ENCODE measurements at places on chromosomes 6 and 20.

GRCh38 chr20:48275286-48276020, 490.2 kb upstream of the SULF2 start:
- DNase-seq, result no peak

GRCh38 chr6:114276783-114277182, 66.0 kb downstream of the HS3ST5 start:
- DNase-seq, result no peak

- DNase-seq, result no peak
Observed at GRCh38 chr6:71808865-71809264, 77.5 kb upstream of the RIMS1 start.

DNA sequence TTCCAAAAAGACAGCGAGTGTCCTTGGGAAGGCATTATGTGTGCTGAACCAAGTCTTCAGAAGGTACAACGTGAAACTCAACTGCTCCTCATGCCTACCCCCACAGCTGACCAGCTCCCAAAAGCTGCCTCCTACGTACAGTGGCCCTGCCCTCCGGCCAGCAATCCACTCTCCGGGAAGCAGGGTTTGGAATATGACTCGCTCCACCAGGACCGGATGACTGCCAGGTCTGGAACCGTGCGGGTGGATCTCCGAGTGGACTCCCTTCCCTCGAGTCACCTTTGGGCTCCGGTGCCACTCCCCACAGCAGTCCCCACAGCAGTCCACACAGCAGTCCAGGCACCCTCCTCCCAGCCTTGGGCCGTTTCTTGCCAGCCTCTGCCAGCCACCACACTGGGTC, 4.3 kb downstream of the ZBTB46 start:
- DNase-seq, result no peak

DNA sequence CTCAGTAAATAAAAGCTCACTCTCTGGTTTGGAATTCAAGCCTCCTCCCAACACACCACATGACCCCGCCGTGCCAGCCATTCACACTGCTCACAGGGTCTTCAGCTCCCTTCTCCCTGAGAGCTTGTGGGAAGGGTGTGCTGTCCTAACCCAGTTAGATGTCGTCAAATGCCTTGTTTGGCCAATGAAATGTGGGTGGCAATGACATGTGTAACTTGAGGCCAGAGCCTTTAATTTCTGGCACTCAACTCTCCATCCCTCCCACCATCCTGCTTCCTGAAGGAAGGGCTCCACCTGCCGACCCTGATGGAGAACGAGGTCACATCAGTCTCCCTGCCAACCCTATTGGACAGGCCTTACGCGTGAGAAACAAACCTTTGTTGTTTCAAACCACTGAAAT, 224.5 kb upstream of the AGPAT4 start:
- no peak for DNase-seq

GRCh38 chr6:137736911-137737310, 130.1 kb upstream of the TNFAIP3 start:
- DNase-seq, result no peak

DNA sequence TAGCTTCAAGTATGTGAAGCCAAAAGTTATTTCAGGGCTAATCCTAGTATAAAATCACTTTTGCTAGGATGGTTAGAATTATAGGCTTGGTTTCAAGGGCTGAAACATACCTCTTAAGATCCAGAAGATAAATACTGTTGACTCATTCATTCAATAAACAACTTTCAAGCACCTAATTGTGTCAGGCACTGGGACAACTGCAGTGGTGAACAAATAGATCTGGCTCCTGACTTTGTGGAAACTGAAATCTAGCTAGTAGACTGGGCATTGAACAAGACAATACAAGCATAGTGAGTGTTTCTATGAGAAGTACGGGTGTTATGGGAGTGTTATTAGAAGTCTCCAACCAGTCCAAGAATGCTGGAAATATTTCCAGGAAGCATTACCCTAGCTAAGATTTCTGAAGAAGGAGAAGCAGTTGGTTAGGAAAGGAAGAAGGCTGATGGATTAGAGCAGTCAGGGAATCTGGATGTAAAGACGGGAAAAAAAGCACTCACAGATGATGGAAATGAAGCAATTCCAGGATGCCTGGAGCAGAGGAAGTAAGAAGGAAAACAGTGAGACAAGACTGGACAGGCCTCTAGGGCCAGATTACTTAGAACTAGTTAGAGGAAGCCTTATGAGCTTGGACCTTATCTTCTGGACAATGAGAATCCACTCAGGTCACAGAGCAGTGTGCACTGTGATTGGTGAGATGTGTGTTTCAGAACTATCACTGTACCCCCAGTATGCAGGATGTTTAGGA, 132.6 kb upstream of the RAB32 start:
- no peak for DNase-seq

DNA sequence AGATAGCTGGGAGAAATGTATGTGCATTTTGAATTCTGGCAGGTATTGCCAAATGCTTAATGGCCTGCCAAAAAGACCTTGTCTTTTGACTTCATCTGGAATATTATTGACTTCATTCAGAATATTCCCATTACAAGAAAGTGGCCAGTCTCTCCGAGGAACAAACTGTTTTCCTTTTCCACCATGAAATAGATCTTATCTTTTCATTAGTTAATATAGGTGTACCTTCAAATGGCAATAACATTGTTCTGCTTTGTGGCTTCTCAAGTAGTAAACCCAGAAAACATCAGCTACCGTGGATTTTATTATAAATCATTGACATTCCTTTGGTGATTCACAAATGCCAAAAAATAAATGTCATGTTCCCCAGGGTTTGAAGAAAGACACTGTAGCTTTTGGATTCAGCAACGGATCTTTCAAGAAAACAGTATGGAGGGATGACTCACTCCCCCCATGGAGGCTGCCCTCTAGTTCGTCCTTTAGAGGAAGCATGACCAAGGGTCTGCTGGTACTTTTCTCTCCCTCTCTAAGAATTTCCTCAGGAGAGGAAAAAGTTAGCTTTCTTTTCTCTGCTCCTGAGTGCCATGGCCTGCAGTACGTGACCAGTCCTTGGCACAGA, 1.1 kb upstream of the RNF182 start:
- DNase-seq, result no peak

GRCh38 chr6:1701668-1702353, 92.1 kb downstream of the FOXC1 start:
- no peak for DNase-seq

GRCh38 chr6:1609648-1610496, at the start of gene FOXC1:
TSS of gene FOXC1 (plus strand) at chr6:1609915. CDS start at chr6:1610446, 531 bp downstream.
- no peak for DNase-seq

GRCh38 chr6:120675886-120676285, 658.4 kb downstream of the TBC1D32 start:
- no peak for DNase-seq

DNA sequence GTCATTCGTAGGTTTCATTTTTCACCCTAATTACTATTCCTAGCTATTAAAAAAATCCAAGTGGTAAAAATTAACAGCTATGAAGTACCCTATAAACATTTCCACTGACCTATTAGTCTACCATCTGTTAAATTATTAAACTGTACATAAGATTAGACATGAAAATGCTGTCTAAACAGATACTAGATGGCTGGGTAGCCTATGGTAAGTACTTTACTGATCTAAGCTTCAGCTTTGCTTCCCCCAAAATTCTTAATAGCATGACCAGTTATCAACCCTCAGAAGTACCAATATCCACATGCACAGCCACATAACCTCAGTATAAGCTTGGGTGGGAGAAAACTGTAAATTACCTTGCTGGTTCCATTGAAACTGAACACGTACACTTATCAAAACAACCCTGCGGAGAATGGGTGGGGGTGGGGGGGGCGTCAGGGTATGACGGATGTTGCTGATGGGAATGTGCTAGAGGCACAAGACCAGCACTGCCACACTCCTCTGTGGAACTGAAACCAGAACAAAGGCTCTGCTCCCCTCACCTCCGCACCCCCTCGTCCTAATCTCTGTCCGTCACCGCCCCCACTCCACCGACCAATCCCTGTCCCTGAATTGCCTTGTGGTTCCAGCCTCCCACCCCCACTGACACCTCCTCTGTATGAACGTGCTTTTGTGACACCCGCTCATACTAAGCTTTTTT, 45.3 kb downstream of the B4GALT5 start:
- no peak for DNase-seq

- DNase-seq, result no peak
Observed at GRCh38 chr6:23879816-23880215, 246.2 kb upstream of the NRSN1 start.

DNA sequence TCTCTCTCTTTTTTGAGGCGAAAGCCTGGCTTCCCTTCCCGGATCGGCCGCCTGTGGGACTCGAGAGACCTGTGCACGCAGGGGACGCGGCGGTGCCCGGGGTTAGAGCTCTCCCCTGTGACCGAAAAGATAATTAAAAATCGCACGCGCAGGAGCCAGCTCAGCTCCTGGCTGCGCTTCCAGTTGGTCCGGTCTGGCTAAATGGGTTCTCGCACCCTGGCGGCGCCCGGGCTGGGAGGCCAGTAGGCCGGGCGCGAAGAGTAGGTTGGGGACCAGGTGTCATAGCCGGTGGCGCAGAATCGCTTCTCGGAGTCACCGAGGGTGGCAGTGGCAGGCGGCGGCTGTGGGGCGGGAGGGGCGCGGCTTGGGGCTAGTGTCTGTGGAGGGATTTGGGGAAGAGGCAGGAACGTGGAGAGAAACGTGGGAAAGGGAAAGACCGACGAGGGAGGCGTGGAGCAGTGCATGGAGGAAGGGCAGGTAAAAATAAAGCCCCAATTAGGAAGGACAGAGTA, 41.9 kb upstream of the SUPT3H start:
- no peak for DNase-seq

DNA sequence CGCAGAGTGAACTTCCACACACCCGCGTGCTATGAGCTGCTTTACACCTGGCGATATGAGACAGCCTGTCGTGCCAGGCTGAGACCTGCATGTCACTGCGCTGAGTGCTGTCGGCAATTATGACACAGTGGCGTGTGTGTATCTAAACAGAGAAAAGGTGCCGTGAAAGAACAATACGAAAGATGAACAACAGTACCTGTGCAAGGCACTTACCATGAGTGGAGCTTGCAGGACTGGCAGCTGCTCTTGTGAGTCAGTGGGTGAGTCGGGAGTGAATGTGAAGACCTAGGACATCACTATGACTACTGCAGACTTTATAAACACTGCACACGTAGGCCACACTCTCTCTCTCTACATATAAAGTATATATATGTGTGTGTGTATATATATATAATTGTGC, 68.5 kb upstream of the DUSP22 start:
- no peak for DNase-seq

DNA sequence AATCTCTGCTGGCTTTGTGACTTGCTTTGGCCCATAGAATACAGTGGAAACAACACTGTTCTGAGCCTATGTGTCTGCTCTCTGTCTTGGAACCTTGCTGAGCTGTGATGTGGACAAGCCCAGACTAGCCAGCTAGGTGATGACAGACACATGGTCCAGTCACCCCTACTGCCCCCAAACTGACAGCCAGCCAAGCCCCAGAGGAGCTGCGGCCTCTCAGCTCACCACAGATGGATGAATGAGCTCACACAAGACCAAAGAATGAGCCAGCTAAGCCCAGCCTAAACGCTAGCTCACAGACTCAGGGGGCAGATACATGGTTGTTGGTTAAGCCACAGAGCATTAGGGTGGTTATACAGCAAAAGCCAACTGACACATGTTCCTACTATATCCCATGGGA, 4.1 kb downstream of the AARS2 start:
- no peak for DNase-seq

DNA sequence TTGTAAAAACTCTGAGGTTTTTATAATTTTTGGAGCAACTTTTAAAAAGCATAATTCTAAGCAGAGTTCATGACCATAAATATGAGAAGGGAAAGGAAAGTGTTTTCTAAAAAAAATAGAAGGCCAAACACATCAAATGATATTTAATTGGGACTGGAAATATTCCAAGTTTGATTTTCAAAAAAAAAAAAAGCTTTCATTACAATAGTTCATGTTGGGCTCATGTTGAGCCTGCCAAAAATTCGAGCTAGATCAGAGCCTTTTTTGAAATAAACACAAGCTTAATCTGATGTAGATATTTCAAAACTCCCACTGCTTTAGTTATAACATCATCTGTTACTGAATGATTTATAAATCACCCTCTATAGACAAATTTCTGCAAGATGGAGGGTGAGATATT, 163.4 kb upstream of the DEFB112 start:
- no peak for DNase-seq

DNA sequence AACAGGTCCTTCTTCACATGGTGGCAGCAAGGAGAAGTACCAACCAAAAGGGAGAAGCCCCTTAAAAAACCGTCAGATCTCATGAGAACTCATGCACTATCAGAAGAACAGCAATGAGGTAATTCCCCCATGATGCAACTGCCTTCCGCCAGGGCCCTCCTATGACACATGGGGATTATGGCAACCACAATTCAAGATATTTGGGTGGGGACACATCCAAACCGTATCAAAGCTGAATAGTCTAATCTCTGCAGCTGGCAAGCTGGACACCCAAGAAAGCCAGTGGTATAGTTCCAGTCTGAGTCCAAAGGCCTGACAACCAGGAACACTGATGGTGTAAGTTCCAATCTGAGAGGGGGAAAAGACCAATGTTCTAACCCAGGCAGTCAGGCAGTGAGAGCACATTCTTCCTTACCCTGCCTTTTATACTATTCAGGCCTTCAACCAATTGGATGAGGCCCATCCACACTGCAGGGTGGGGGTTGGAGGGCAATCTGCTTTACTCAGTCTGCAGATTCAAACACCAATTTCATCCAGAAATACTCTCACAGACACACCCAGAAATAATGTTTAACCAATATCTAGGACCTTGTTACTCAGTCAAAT, 17.9 kb upstream of the CNKSR3 start:
- no peak for DNase-seq

DNA sequence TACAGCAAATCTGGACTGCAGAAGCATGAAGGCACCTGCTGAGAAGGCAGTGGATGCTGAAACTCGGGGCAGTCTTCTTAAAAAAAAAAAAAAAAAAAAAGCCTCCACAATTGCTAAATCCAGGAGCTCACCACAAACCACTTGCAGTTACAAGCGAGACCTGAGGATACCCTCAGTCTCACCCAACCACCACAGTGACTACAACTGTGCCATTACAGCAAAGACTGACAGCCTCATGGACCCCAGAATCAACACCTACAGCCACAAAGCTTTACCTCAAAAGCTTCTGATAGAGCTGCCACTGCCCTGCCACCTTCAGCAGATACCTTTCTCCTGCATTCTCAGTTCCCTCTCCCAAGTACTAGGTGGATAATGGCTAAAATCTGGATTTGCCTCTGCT, 9.0 kb downstream of the COL21A1 start:
- DNase-seq, result no peak

DNA sequence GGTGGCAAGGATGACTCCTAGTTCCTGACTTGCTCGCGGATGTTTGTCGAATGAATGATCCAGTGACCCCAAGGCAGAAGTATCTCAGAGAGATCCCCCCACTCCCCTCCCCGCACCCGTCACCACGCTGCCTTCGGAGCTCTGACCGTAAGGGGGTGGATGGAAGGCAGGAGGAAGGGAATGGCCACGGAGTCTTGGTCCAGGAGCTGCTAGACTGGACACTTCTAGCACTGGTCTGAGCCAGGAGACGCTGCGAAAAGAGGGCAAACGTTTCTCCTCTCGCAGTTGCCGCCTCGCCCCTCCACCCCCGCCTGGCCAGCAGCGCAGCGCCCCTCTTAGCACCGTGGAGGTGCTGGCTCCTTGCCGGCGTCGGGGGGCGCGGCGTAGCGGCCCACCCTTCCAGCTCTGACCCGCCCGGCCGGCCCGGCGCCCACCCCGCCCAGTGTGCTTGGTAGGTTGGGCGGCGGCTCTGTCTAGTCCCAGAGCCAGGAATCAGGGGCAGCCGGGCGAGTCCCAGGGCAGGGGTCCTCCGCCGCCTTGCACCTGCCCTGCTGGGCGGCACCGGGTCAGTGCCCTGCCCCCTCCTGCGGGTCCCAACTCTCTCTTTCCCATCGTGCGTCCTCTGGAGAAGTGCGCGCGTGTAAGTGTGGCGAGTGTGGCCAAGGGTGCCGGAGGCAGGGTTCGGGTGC, 2.4 kb upstream of the DBNDD2 start:
- DNase-seq, result no peak
